Hematopoietic multipotent progenitor cell treated with erythropoietin and hydrocortisone succinate and interleukin-3 and kit ligand, for 8 days (in vitro differentiated cells): ENCODE measurements at places on chromosomes 5 and 9.

- DNase-seq = no peak
Measured at GRCh38 chr5:15393146-15393545, 106.8 kb upstream of the FBXL7 start.

- DNase-seq = peak; percentile 55
Measured at GRCh38 chr9:18442629-18443491, 31.1 kb upstream of the ADAMTSL1 start.

GRCh38 chr5:138385660-138386059, 33.2 kb downstream of the KDM3B start:
- DNase-seq = no peak

DNA sequence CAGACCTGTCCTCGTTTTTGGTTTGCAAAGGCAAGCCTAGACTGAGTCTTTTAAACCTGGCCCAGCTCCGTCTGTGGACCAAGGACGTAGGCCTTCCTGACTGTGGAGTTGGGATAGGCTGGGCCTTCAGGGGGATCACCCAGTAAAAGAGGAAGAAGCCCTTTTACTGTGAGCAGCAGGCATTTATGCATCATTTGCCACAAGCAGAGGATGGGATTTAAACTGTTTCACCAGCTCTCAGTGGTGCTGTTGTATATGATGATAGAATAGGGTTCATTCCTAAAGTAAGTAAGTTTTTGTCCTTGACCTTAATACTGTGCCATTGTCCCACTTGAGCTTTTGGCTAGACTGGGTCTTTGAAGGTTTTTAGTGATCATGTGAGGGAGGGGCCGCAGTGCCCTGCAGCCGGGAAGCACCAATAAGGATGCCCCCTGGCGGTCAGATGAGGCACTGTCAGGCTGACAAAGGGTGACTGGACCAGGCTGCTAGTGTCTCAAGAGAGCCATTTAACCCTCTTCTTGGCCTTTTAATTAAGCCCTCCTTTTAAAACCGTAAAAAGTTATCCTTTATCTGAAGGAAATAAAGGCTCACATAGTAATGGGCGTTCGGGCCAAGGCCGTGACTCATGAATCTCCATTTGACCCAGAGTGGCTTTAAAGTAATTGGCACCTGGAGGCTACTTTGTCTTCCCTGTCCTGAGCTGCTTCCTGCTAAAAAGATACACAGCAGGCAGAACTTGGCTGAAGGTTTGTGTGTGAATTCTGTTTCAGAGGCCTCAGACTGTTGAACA, 74.0 kb downstream of the UBAP1 start:
- peak; percentile 66 for DNase-seq
